D721Med (cell line): ENCODE measurements at places on chromosomes 2 and 18.

- no peak for DNase-seq
Observed at GRCh38 chr2:104863146-104863467, 9.2 kb downstream of the POU3F3 start.

DNA sequence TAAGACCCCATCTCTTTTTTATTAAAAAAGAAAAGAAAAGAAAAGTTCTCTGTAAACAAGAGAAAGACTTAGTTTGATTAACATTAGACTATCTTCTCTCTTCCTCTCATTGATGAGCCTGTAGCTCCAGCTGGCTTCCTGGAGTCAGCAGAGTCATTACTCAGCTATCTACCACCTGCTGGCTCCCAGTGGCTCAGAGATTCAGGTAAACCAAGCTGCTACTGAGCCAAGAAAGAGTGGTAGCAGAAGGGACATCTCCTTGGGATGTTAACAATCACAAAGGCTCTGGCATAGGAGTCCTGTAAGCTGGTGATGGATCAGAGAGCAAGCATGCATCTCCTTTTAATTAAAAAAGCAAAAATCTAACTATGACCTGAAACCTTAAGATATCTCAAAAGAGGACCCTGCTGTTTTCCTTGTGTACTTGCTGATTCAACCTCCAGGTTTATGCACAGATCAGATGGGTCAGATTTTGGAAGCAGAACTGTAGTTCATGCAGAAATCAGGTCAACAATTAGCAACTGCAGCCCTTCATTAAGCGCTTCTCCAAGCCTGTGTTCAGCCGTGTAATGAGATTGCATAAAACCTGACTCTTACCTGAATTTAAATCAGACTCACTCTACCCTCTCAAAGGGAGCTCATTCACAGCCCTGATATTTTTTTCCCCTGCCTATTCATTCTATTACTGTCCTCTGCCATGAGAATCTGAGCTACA is 225.8 kb downstream of the RNF152 start:
- DNase-seq, result no peak

- no peak for DNase-seq
Observed at GRCh38 chr2:159840616-159841015, 42.6 kb upstream of the CD302 start.

GRCh38 chr2:149732001-149732685 is 144.6 kb upstream of the MMADHC start:
- DNase-seq, result no peak

- DNase-seq, result no peak
Observed at GRCh38 chr2:236776695-236777251, 207.1 kb downstream of the ACKR3 start.

DNA sequence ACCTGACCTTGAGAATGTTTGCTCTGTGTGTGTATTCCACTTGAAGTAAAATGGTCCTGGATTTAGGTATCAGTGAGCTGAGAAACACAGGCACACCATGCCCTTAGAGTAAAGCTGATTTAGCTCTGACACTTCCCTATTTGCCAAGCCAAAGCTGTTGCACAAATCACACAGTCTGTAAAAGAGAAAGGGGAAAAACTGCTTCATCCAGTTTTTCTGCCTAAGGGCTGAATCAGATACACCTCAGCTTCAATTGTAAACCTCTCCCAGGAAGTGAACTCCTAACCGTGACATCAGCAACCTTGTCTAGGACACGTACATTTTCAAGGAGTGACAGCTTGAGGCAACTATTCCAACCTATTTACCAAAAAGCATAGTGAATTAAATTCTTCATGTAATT is 150.4 kb downstream of the NR4A2 start:
- DNase-seq, result no peak
